ENCODE measurements at places on chromosomes 13 and 19.

DNA sequence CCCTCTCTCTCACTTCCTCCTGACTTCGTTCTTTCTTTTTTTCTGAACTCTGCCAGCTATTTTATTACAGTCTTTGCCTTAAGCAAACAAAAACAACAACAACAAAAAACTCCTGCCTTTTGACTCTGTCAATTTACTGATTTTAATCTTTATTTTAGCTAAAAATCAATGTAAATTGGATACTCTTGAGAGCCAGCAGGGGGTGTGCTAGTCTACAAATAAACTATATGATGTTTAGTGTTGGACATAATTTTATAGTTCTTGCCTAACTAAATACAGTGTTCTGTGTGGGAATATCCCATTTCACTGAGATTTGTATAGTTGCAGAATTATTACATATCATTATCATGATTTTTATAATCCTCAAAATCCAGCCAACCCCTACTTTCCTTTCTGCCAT, 1199.9 kb upstream of the SPRY2 start:
- no peak for DNase-seq

GRCh38 chr13:99389520-99390304, 82.5 kb upstream of the GPR183 start:
- DNase-seq: no peak

GRCh38 chr13:44818428-44818827, 170.8 kb downstream of the NUFIP1 start:
- peak; percentile 41 for DNase-seq

GRCh38 chr13:109730812-109731335, 55.5 kb downstream of the IRS2 start:
- DNase-seq: no peak

DNA sequence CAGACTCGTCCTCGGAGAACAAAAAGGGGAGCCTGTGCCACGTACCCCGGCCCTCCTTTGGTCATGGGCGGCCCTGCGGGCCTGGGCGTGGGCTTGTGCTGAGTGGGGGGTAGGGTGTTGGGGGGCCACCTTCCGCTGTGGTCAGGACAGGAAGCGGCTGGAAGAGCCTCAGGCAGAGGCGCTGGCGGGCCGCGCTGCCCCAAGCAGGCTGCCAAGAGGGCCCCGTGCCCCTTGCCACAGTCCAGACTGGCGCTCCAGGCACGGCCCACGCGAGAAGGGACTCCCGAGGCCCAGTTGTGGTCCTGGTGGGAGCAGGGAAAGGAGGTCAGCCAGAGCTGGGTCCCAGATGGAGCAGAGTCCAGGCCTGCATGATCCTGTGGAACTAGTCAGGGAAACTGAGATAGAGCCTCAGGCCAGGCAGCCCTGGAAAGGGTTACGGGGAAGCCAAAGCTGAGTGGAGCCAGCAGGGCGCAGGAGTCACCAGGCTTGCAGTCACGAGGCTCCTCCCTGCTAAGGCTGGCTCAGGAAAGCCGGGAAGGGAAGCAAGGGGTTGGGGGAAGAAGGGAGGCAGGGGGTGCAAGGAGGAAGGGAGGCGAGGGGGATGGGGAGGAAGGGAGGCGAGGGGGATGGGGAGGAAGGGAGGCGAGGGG, 135.0 kb downstream of the CRYL1 start:
- no peak for DNase-seq

GRCh38 chr13:47457626-47458025, 543.4 kb downstream of the SUCLA2 start:
- DNase-seq: no peak

DNA sequence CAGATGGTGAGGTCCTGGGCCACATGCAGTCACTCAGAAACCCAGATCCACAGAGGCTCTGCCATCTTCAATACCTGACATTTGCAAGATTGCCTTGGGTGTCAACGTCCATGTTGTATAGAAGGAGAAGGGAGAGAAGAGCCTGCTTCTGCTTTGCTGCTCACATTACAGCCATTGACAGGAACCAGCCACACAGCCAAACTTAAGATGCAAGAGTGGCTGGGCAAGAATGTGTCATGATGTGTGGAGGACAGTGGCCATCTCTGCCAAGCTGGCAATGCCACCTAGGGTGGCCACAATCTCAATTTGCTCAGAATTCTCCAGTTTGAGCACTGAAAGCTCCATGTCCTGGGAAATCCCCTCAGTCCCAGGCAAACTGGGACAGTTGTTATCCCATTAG, 25.9 kb upstream of the SERPINE3 start:
- DNase-seq: no peak
